ENCODE measurements at places on chromosomes 6 and 20.

DNA sequence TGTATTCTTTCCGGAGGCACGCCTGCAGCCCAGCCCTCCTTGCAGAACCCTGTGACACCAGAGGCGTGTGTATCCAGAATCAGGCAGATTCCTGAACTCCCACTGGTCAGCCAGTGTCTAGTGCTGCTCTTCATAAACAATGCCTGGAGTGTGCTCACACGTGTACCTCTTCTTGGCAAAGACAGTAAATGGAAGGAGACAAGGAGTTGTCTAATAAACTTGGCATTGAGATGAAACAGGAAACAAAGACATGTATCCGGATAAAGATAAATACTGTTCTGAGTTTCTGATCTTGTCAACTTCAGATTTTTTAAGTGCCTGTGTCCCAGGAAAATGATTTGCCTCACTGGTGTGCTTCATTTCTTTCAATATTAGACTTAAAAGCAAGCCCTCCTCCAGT lies 1.7 kb downstream of the RPS6KA2 start:
- no peak for DNase-seq

DNA sequence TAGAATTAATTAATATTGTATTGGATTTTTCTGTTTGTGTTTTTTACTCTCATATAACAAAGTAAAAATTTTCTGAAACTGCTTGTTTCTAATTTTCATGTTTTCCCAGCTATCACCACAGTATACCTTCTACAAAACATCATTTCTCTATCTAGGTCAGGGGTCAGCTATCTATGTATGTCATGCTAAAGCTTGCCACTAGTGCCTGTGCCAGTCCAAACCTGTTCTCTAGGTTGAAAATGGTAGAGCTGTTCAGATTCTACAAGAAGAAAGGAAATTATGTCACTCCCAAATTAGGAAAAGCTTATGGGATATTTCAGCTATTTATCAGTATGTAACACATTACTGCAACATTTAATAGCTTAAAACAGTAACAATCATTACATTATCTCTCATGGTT lies 5.8 kb upstream of the ME1 start:
- no peak for DNase-seq

DNA sequence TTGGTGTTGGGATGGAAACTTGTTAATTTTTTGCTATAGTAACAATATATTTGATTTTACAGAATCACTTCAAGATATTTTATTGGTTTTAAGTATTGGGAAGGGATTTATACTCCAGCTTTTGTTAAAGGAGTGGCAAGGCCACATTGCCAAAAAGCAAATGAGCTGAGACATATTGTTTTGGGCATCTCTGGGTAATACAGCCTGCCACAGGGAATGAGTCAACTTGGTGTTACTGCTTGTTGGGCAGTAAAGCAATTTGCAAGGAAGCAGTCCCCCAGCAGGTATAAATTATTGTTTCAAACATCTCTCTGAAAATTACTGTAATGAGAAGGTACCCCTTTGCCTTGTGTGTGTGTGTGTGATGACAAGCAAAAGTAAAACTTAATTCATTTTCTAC lies 868.3 kb upstream of the FLRT3 start:
- no peak for DNase-seq

- no peak for DNase-seq
Measured at GRCh38 chr6:107374264-107374663, 85.1 kb downstream of the PDSS2 start.

DNA sequence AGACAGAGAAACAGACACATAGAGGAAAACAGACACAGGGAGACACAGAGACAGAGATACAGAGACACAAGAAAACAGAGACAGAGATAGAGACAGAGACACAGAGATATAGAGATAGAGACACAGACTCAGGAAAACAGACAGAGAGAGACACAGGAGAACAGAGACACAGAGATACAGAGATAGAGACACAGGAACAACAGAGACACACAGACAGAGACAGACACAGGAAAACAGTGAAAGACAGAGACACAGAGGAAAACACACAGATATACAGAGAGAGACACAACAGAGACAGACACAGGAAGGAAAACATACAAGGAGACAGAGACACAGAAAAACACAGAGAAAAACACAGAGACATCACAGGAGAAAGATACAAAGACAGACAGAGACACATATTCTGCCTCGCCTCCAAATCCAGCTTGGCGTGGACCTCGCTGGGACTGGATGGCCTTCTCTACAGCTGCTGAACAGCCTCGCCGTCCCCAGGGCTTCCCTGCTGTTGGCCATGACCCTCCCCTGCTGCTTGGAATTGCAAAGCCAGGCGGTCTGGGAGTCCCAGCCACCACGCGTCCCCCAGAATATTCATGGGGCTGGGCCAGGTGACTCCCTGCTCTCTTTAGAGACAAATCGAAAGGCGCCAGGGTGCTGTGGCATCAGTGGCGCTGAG lies 36.8 kb downstream of the NTSR1 start:
- DNase-seq, result no peak

- no peak for DNase-seq
Measured at GRCh38 chr6:135833771-135834170, 17.7 kb upstream of the PDE7B start.
